Hematopoietic multipotent progenitor cell treated with erythropoietin and hydrocortisone succinate and interleukin-3 and kit ligand, for 4 days (in vitro differentiated cells): ENCODE measurements at places on chromosomes 2 and 18.

- peak; percentile 62 for DNase-seq
Measured at GRCh38 chr18:76823587-76824011, 1.2 kb downstream of the ZNF236 start.

DNA sequence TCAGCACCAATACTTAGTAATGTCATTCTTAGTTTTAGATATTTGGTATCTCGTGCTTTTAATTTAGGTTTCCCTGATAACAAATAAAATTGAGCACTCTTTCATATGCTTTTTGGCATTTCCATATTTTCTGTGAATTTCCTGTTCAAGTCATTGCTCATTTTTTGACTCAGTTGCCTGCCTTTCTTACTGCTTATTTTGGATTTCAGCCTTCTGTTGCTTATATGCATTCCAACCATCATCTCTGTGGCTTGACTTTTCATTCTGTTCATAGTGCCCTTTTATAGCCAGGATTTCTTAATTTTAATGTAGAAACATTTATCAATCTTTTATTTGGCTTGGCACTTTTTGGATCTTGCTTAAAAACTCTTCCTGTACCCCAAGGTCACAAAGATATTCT is 14.5 kb upstream of the KIF3C start:
- DNase-seq, result no peak

DNA sequence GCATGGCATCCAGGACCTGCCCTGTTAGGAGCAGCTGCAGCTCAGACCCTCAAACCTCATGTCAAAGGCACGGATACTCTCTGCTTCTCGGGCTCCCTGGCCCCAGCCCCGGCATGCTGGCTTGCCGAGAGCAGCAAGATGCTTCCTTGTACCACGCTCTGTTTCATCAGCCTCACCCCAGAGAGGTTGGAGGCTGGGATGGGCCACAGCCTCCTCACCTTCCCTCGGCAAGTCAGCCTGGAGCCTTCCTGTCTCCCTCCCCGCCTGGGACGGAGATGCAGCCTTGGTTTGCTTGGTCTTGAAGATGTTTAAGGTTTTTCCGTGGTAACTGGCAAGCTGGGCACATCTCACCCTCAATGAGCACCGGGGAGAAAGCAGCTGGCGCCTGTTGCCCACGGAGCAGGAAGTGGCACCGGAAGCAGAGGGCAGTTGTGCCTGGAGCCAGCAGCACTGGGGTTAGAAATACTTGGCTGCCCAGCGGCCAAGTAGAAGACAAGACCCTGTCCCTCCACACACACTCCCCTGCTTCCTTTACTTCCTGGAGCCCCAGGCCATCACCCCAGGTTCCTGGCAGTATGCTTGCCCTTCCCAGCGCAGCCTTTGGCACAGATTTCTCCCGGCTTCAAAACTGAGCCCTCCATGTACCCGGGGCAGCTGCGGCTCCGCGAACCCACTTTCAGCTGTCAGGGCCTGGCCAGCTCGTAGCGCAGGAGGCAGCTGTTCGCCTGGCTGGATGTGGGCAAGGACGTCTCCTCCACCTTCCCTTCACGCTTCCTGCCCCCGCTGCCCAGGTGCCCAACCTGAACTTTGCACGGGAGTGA is 17.4 kb downstream of the FBLN7 start:
- DNase-seq, result peak; percentile 60

DNA sequence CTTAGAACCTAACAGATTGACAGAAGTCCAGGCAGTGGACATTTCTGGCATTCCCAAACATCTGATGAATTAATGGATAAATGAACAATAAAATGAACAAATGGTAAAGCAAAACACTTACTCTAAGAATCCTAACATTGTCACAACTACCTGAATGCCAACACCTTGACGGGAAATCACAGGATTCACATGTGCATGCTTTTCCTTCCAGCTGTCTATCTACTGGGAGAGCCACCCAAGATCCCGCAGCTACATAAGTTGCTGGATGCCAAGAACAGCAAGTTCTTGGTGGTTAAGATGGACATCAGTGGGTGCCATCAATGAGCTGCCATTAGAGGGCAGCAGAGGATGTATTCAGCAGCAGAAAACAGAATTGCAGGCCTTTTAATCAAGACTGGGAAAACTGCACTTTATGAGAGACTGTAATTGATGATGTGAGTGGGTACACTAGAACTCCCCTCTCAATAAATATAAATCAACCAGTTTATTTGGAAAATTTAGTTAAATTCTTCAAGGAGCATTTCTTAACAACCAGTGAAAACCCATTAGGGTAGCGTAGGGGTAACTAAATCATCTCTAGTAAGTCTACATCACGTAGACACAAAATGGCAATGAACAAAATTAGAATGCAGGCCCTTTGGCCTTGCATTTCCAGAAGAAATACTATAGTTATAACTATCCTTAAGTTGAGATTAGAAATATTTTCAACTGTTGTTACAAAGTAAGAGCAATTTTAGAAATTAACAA is 45.6 kb downstream of the SESTD1 start:
- DNase-seq, result peak; percentile 87

DNA sequence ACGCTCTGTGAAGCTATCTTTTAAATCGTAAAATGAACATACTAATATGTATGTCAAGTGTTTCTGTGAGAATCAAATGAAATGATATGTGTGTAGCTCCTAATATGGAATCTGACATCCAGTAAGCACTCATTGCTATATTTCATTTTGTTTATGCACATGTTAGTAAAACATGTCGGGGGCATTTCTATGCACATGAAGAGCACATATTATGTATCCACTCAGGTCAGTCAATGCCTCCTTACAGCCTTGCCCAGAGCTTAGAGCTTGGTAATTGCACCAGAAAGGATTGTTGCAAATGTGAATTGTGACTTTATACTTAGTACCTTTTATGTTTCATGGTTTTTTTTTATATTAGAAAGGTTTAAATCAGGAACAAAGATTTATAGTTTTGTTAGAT is 463.7 kb upstream of the HNMT start:
- DNase-seq, result no peak

- no peak for DNase-seq
Measured at GRCh38 chr2:200993097-200993496, 29.6 kb upstream of the ORC2 start.

- no peak for DNase-seq
Measured at GRCh38 chr2:33123216-33123615, 176.5 kb downstream of the LTBP1 start.

DNA sequence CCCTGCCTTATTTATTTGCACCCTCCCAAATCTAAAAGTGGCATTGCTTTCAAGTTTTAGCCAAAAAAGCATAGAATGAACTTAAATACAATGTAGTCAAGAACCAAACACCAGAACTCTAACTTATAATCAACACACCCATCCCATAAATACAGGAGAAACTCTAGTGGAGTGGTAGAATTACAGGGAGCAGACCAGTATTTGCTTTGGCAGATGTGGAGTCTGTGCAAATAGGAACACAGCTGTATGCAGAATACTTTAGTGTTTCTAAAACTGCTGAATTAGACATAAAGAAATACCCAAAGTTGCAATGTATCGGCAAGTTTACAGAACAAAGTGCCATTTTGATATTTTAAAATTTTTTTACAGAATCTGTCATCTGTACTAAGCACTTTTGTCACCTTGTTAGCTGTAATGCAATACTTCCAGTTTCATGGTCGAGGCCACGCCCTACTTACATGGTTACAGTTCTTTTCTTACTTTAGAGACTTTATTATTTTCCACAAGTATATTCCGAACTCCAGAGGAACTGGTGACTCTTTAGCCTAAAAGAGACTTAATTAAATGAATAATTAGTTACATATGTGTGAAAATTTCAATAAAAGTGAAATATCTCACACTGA is 23.7 kb upstream of the COL5A2 start:
- DNase-seq, result no peak

DNA sequence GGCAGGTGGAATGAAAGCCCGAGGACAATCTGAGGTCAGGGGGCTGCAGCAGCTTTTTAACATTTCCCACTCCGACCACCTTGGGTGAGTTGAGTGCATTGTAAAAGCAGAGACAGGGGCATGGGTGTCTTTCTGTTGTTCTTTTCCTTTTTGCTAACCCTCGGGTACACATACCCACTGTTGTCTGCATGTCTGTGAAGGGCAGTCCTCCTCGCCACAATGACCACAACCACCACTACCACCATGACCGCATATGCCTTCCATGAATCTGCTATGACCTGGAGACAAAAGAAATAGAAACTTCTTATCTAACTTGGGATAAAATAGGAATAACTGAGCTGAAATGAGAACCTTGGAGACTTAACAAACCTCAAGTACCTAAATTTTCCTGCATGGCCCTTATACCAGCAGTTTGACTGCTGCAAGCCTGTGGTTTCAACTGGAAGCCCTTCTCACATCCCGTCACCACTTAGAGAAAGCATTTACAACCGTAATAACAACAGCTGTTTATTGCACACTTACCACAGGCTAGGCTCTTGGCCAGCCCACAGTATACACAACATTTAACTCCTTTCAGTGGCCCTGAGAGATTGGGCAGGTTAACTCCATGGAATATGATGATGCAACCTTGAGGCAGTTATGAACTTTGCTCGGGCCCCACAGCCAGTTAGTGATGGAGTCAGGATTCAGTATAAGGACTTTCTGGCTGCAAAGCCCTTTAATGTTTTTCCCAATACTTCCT is 80.3 kb downstream of the GYPC start:
- peak; percentile 75 for DNase-seq

DNA sequence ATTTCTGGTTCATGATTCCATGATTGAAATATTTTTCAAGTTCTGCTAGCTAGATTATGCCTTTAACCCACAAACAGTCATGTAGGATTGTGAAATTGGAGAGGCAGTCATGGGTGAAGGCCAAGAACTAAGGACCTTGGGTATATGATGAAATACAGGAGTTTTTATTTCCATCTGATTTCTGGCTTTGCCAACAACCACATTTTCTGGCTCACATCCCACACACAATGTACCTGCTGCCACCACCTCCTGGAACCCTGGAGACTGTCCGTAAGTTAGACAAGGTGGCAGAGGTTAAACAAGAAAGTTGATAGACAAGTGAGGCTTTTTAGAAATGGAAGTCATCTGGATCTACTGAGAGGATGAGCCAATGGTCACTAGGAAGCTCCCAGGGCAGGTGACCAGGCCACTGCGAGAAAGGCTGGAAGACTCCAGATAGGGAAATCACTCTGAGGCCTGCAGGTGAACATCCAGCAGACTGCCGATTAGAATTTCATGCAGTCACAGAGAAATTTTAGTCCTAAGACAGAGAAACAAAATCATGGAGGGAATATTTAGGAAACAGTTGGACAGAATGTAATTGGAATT is 402.0 kb downstream of the ALK start:
- DNase-seq, result peak; percentile 44

GRCh38 chr2:24909555-24910177 is 10.4 kb downstream of the ADCY3 start:
- no peak for DNase-seq

- no peak for DNase-seq
Measured at GRCh38 chr2:150428641-150429040, 58.8 kb downstream of the RND3 start.

GRCh38 chr2:133293544-133294353 is 274.5 kb downstream of the NCKAP5 start:
- DNase-seq, result no peak

DNA sequence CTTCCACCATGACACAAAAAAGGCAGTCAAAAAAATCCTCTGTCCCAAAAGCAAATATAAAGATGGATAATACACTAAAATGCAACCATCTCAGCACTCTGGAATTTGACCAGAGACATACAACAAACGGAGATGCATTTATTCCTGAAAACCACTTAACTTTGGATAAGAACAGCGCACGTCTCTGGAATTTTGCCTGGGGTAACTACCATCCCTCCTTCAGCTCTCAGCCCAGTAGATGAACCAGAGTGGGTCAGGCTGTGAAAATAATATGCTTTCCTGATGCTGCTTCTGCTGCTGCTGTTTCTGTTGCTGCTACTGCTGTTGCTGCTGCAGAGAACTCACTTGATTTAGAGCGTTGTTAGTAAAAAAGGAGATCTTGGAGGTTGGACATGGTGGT is 133.8 kb upstream of the ACVR2A start:
- no peak for DNase-seq

DNA sequence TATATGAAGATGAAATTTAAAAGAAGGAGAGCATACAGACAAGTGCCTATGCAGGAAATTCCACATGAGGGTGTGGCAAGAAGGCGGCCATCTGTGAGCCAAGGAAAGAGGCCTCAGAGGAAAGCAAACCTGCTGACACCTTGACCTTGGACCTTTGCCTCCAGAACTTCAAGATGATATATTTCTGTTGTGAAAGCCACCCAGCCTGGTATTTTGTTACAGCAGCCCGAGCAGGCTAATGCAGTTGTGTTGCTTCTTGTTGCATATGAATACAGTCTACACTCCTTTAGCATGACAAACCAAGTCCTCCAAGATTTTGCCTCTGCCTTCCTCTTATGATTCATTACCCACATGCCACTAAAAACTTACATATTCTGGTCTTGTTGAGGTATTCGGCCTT is 374.8 kb upstream of the TRIB2 start:
- DNase-seq, result no peak

GRCh38 chr2:112314856-112315255 is 39.5 kb downstream of the ZC3H6 start:
- no peak for DNase-seq
